Activated CD4-positive, alpha-beta T cell treated with anti-CD3 and anti-CD28 coated beads, Interleukin-2, amount 50 U/mL, for 24 hours (primary cell): ENCODE measurements at places on chromosomes 11 and 22.

- DNase-seq: no peak
Measured at GRCh38 chr22:20131597-20131858, at the start of gene ZDHHC8. Gene ZDHHC8 (plus strand): TSS chr22:20131804. CDS start chr22:20131948, 144 bp downstream.

DNA sequence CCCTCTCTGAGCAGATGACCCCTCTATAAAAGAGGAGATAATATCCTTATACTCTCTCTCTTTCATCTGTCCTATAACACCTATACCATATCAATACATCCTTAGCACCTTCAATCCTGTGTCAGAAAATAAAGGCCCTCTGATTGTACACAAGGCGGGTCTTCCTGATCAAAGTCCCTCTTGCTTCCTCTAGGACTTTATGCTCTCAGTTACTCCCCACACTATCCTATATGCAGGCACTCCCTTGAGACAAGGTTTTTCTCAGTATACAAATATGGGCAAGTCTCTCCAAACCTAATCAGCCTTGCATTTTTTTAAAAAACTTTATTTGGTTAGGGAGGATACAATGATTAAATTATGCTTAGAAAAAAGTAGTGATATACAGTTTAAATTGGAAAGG lies 17.3 kb upstream of the HORMAD2 start:
- DNase-seq: no peak

DNA sequence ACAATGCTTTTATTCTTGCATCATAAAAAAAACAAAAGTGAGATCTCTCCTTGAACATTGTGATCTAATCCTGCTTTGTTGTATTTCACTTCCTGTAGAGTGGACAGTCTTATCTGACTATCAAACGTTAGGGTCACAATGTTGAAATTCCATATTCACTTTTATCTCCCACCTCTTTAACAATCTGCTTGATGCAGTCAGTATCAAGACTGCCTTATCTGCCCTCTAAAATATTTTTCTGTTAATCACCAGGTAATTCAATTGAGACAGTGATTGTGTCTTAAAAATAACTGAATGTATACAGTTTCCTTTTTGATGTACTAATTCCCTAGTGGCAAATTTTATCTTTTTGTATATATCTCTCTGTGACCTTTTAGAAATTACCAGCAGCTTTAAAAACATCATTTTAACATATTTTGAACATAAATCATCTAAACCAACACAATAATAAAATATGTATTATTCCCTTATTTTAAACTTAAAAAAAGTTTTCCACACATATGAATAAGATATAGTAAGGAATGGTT lies 143.1 kb upstream of the MPPED2 start:
- DNase-seq: no peak

GRCh38 chr11:22192642-22193347 lies at the start of gene ANO5:
Gene ANO5 (plus strand): TSS chr11:22193085. CDS start chr11:22193493, 408 bp downstream.
- no peak for DNase-seq

DNA sequence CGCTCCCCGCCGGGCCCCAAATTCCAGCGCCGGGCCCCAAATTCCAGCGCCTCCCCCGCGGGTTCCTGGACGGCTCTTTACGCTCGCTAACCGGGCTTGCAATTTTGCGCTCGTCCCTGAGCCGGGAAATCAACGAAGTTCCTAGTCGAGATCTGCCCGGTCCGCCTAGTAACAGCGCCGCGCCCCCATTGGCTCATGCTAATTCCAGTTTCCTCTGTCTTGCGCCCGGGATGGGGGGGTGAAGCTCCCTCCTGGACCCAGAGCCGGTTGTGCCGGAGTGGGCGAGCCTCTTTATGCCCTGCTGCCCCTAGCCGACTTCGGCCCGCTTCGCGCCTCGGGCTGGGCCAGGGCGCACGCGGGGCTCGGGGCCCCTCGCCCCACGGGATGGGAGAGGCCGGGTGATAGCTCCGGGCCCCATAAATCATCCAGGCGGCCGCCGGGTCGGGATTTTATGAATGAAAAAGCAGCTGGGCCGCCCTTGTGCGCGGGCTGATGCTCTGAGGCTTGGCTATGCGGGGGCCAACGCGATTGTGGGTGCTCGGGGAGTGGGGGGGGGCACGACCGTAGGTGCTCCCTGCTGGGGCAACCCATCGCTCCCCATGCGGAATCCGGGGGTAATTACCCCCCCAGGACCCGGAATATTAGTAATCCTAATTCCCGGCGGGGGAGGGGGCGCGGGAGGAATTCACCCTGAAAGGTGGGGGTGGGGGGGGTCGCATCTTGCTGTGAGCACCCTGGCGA lies 1.8 kb upstream of the CCND1 start:
- no peak for DNase-seq

DNA sequence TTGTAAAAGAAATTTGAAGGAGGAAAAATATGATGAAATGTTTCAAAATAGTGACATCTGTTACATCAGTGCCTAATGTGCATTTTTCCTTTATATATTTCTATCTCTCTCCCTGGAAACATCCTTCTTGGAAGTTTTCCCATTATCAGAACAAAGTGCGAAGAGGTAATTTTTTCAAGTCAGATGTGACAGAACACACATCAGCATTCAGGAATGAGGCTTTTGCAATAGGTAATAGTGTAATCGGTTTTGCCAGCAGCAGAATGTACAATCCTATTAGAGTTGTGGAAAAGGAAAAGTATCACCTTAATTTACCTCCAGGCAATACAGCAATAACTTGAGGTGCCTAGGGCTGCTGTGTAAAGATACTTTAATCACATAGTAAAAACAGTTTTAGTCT lies 275.8 kb downstream of the FAT3 start:
- no peak for DNase-seq

GRCh38 chr11:119030029-119030328 lies 698 bp downstream of the SLC37A4 start:
- DNase-seq: no peak

DNA sequence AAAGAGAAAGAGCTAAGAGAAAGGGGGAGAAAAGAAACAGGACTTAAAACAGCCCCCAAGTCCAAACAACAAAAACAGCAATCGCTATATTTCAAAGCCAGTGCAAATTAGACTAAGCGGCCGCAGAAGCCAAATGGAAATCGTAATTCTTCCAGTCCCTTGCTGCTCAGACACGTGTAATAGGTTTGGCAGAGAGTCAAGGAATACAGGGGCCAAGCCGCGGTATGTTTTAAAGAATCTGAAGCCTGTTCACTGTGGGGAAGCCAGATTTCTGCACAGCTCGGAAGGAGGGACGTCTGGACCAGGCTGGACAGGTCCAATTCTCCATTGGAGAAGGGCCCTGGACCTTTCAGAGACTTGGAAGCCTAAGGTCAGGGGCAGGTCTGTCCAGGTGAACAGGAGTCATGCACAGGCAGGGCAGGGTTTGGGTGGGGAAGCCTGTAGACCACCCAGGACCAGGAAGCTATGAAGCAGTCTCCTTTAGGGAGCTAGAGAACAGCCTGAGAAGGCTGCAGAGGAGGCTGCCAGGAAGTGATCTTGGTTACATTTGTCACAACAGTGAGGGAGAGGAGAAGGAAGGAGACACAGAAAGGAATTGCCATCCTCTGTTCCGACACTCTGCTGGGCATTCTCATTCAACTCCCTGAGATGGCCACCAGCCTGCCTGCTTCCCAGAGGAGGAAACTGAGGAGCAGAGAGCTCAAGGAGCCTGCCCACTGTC lies 265.5 kb upstream of the ISX start:
- no peak for DNase-seq

GRCh38 chr11:2205981-2206690 lies 34.5 kb upstream of the TH start:
- DNase-seq: no peak

- DNase-seq: peak; percentile 81
Measured at GRCh38 chr11:81869351-81870065, 864.2 kb downstream of the FAM181B start.

DNA sequence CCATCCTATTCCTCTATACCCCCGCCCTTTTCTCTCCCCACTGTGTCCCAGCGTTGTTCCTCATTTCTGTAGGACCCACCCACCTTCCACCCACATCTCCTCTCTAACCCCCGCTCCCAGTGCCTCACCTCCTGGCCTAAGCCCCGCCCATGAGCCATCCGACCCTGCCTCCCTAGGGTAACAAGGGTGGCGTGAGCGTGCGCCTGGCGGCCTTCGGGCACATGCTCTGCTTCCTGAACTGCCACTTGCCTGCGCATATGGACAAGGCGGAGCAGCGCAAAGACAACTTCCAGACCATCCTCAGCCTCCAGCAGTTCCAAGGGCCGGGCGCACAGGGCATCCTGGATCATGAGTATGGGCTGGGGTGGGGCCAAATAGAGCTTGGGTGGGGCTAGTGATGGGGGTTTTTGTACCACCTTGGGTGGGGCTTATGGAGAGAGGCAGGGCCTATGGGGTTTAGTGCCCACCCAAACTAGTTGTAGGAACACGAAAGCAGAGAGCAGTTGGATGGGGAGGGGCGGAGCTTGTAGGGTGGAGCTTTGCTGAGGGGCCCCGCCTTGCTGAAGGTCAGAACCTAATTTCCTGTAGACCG lies 4.5 kb downstream of the INPP5J start:
- DNase-seq: no peak

DNA sequence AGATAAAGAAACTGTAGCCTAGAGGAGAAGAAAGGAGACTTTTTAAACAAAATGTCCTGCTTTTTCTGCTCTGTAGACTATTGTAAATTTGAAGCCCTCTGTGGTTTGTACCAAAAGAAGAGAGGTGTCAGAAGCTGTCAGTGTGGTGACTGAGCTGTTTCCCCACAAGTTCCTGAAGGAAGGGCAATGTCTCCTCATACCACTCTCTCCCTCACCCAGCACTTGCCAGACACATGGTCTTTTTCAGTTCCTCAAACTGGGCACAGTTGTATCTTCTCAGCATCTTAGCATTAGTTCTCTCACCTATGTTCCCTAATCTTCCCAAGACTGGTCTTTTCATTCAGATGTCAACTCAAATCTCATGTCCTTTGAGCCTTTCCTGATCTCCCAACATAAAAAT lies 4.3 kb downstream of the BCO2 start:
- no peak for DNase-seq

GRCh38 chr22:49540913-49541692 lies 286.6 kb downstream of the BRD1 start:
- no peak for DNase-seq

DNA sequence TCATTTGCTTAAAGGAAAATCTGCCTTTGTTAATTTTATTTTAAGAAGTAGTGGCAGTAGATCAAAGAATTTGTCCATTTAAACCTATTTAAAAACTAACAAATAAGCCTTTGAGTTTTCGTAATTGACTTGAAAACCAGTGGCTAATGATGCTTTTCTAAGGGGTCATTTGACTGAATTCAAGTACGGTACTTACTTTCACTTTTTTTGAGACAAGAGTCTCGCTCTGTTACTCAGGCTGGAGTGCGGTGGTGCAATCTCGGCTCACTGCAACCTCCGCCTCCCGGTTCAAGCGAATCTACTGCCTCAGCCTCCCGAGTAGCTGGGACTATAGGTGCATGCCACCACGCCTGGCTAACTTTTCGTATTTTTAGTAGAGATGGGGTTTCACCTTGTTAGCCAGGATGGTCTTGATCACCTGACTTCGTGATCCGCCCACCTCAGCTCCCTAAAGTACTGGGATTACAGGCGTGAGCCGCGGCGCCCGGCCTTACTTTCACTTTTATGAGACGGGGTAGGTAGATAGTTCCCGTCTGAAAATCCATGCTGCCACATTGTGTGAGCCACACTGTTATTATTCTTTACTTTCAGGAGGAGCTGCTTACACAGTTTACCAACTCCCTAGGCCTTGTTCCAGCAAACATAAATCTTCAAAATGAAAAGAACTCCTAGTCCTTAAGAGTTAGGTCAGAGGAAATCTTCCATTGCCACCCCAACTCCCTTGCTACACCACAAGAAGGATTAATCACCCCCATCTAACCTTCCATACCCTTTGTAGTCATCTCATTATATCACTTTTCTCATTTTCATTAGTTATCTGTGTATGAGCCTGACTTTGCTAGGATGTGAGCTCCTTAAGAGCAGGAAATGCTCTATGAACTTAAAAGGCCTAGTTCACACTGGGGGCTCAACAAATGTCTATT lies 926.6 kb upstream of the CCDC90B start:
- DNase-seq: no peak

DNA sequence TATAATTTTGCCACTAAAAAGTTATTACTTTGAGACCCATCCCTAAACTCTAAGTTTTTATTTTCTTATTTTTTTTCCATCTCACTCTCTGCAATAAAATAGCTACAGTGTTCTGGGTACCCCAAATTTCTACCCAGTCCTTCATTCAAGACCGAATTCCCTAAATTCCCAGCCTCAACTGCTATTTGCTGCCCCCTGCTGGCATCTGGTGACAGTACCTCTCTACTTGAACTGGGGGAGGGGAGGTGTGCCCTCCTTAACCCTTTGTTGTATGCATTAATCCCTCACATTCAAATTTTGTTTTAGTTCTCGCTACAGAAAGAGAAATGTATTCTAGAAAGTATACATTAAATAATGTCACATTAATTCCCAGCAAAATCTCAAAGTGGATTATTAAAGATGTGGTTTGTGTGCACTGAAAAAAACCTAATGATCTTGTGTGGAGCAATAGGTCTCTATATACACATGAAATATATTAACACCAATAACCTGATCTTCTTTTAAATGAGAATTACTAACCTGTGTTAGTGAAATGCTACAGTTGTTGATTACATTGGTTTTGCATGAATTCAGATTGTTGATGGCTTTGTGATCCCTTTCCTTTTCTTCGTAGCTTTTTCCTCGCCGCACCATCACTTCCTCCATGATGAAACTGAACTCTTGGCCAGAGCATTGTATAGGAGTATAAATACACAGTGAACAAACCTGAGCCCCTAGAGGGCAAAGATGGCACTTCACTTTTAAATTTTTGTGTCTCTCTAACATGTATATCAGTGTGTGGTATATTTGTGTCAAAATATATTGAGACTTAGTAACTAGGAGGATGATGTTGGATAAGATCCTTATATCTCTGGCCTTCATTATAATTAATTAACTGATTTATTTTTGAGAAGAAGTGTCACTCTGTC lies 590.0 kb downstream of the METTL15 start:
- no peak for DNase-seq

GRCh38 chr11:1796413-1797011 lies 32.8 kb upstream of the CTSD start:
- DNase-seq: no peak

GRCh38 chr22:35445933-35446332 lies 46.0 kb downstream of the MCM5 start:
- DNase-seq: no peak

DNA sequence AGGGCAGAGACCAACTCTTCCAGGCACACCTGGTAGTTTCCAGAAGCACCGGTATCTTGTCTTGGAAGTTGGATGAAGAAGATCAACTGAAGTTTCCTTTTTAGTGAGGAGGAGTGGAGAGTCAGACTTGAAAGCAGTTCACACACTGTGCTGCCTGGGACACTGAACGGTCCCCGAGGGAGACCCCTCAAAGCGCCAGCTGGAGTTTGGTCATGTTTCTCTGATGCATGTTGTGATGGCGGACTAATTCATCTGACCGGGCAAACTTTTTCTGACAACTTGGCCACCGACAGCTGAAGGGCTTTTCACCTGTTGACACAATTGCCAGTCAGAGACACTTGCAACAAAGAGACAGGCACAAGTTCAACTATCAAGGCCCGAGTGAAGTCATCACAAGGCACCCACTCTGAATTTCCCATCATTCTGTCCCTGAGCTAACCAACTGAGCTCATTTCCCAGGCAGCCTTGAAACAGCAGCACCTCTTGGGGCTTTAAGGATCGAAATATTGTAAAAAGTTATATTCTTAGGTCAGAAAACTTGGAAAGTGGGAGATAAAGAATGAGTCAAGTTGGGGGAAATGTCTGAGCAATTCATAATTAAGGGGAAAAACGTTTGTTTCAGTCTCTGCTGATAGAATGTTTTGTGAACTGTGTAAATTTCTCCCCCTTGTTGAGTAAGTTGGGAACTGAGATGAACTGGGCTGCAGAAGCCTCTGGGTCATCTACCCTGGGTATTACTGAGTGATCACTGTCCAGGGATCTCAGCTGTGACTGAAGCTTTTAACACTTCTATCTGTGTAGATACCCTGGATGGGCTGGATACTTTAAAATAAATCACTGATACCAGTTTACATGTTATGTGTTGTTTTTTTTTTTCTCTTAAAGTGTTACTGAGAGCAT lies 46.2 kb downstream of the WT1 start:
- no peak for DNase-seq
